ENCODE measurements at places on chromosomes 12 and 14.

- no peaks in the 10 kb centered on the region for H3K4me1 ChIP-seq
- H3K27ac ChIP-seq, result no peak overlapping the region
- no peaks in the 10 kb centered on the region for H3K36me3 ChIP-seq
- H3K4me3 ChIP-seq, result no peak overlapping the region
- H3K27me3 ChIP-seq, result peaks cover 3% of the 10 kb centered on the region
These were observed 147.2 kb downstream of the KSR2 start for GRCh38 chr12:117821480-117822175.

GRCh38 chr12:30219047-30219446 lies 435.3 kb upstream of the TMTC1 start:
- H3K4me3 ChIP-seq, result no peak overlapping the region
- no peaks in the 10 kb centered on the region for H3K36me3 ChIP-seq
- DNase-seq, result no peak
- H3K4me1 ChIP-seq, result no peaks in the 10 kb centered on the region

DNA sequence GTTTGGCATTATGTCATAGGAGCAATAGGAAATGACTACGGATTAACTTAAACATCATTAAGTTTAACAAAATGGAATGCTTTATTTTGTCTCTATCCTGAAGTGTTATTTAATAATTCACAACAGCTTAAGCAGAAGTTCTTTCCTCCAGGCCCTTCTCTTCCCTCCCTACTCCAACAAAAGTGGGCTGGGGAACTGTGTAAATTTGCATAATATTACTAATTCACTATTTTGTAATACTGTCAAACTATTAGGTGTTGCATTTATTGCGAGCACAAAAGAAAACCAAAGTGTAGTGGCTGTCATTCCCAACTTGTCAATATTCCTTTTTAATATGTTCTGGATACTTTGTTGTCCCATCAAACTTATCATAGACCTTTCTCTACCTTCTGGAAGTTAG lies 69.8 kb downstream of the ATG14 start:
- no peak overlapping the region for H3K4me3 ChIP-seq
- no peaks in the 10 kb centered on the region for H3K27me3 ChIP-seq
- no peak for DNase-seq

- H3K4me3 ChIP-seq, result no peak overlapping the region
- H3K4me1 ChIP-seq, result no peaks in the 10 kb centered on the region
- no peaks in the 10 kb centered on the region for H3K27me3 ChIP-seq
- H3K27ac ChIP-seq, result no peak overlapping the region
- no peak for DNase-seq
These were observed 696.3 kb upstream of the USP15 start for GRCh38 chr12:61563665-61564450.

GRCh38 chr14:71737760-71738159 lies 194.5 kb upstream of the RGS6 start:
- H3K4me3 ChIP-seq, result no peak overlapping the region
- no peak for DNase-seq
- H3K27me3 ChIP-seq, result no peaks in the 10 kb centered on the region
- H3K27ac ChIP-seq, result no peak overlapping the region
- H3K4me1 ChIP-seq, result no peaks in the 10 kb centered on the region
- peaks cover 47% of the 10 kb centered on the region for H3K36me3 ChIP-seq

DNA sequence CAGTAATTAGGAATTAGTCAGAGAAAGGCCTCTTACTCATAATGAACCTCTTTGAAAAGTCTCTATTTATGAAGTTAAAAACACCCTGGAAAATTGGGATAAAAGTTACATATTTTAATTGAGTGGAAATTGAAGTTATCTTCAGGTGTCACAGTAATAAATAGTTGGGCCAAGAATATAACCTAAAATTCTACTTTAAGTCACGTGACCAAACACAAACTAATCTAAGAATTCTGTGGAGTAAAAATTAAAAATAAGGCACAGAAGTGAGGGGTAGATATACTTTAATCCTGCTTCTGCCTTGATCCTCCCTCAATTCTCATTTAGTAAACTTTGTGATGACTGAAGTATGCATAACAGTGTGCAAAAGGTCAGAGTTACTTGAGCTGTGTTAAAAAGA lies 226.4 kb downstream of the NAV3 start:
- no peak for DNase-seq
- H3K4me1 ChIP-seq, result no peaks in the 10 kb centered on the region
- H3K4me3 ChIP-seq, result no peak overlapping the region

DNA sequence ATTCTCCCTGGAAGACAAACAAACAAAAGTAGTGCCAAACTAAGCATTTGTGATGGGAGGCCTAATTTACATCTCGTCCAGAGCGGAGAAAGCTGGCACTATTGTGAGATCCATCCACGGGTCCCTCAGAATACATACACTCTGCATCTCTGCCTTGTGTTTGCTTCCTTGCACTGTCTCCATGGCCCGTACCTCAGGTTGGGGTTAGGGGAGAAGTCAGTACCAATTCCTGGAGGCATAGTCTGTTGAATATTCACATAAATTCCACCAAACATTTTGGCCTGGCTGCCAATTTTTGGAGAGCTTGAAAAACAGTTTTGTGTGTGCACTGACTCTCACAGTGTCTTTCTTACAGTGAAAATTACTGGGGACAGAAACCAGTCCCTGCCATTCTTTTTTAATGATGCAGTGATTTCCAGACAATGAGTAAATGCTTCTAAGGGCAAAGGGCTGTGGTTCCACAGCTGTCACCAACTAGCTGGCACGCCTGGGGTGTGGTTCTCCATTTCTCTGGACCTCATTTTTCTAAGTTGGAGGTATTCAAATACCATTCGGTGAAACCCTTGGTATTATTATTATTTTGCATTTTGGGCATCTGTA lies 119.7 kb upstream of the HIF1A start:
- H3K27me3 ChIP-seq, result no peaks in the 10 kb centered on the region
- DNase-seq, result no peak
- H3K36me3 ChIP-seq, result no peaks in the 10 kb centered on the region
- peaks cover 9% of the 10 kb centered on the region for H3K4me1 ChIP-seq
- H3K27ac ChIP-seq, result no peak overlapping the region

- peaks cover 22% of the 10 kb centered on the region for H3K4me1 ChIP-seq
- no peak overlapping the region for H3K4me3 ChIP-seq
- peaks cover 10% of the 10 kb centered on the region for H3K36me3 ChIP-seq
- no peaks in the 10 kb centered on the region for H3K27me3 ChIP-seq
These were observed 6.4 kb downstream of the NDUFA12 start for GRCh38 chr12:94997061-94997460.

DNA sequence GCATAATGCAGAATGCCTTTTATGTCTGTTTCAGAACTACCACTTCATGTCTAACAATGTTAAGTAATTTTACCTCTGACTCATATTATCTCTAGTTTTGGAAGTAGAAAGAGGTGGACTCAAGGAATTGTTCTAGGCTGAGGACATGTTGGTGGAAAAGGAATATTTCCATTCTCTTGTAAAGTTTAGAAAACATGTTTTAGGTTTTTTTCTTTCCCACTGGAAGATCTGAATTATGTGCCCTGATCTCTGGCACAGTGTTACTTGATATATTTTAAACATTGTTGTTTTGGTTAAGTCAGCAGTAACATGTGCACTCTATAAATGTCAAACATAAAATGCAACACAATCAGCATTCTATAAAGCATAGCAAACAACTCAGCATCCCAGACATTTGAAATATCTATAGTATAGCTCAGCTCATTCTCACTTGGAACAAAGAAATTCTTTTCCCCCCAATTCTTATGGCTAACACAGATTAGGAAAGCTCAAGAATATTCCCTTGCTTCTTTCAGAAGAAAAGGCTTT lies 202.3 kb downstream of the STXBP6 start:
- H3K27ac ChIP-seq, result no peak overlapping the region
- H3K36me3 ChIP-seq, result no peaks in the 10 kb centered on the region
- H3K27me3 ChIP-seq, result peaks cover 1% of the 10 kb centered on the region
- DNase-seq, result no peak
- no peak overlapping the region for H3K4me3 ChIP-seq

DNA sequence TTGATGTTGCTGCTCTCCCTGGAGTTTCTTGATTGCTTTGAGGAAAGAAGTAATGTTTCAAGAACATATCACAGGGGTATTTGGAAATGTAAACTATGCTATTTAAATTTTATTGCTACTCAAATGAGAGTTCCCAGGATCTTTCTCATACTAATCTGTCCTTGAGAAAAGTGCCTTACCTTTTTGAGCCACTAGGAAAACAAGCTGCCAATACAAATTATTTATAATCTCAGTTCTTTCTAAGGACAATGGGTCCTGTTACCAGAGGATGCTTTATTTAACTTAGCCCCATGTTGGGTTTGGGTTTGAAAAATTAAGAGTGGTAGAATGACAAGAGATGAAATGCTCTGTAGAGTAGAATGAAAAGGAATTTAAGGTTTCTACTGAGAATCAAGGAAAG lies 258.2 kb upstream of the PRKD1 start:
- no peaks in the 10 kb centered on the region for H3K36me3 ChIP-seq
- H3K4me3 ChIP-seq, result no peak overlapping the region
- H3K27me3 ChIP-seq, result no peaks in the 10 kb centered on the region
- no peak overlapping the region for H3K27ac ChIP-seq

- H3K27me3 ChIP-seq, result no peaks in the 10 kb centered on the region
- peaks cover 5% of the 10 kb centered on the region for H3K36me3 ChIP-seq
- no peak overlapping the region for H3K4me3 ChIP-seq
These were observed 2.6 kb downstream of the NOC4L start for GRCh38 chr12:132146772-132147422.

DNA sequence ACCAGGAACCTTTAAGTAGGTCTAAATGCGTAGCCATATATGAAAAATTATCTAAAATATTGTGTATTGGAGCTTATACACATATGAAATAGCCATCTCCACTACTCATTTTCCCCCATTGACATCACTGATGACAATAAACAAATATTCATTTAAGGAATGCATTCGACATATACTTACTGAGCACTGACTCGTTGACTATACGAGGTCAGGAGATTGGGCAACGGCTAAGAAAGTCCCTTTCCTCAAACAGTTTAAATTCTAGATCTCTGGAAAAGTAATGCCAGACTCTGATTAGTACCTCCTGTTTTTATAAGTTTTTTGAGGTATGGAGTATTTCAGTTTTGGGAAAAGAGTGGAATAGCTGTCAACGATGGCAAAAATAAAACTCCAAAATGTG lies 139.4 kb upstream of the DIO2 start:
- H3K27ac ChIP-seq, result no peak overlapping the region
- no peaks in the 10 kb centered on the region for H3K36me3 ChIP-seq
- H3K4me1 ChIP-seq, result no peaks in the 10 kb centered on the region

DNA sequence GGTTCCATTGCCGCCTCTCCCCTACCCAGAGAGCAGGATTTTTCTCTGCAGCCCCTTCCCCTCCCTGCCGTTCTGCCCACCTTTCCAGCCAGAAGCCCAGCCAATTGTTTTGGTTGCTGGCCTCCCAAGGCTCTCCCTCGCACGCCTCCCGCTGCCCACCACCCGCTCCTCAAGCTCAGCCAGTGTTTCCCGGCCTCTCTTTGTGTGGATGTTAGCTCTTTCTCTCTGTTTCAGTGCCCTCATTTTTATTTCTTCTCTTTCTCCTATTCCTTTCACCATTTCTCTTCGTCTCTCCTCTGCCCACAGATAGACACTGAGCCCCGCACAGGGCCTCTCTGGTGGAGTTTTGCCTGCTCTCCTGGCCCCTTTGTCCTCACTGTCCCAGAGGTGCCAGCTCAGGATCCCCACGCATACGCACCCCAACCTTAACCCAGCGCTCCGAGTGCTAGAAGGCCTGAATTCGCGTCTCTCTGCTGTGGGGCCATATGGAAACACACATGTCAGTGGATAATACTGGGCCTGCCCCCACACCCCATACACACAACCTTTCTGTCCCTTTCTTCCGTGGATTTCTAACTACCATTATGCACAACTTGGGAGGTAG lies 54.9 kb downstream of the SMUG1 start:
- H3K4me1 ChIP-seq, result no peaks in the 10 kb centered on the region
- H3K27me3 ChIP-seq, result peaks cover 2% of the 10 kb centered on the region
- H3K27ac ChIP-seq, result no peak overlapping the region

GRCh38 chr12:16163146-16163545 lies 114.3 kb downstream of the SLC15A5 start:
- H3K27me3 ChIP-seq, result peaks cover 2% of the 10 kb centered on the region
- no peaks in the 10 kb centered on the region for H3K4me1 ChIP-seq
- no peak overlapping the region for H3K27ac ChIP-seq
- H3K36me3 ChIP-seq, result no peaks in the 10 kb centered on the region
- no peak overlapping the region for H3K4me3 ChIP-seq

GRCh38 chr14:89855961-89856656 lies 98.4 kb downstream of the EFCAB11 start:
- peaks cover 7% of the 10 kb centered on the region for H3K36me3 ChIP-seq
- no peaks in the 10 kb centered on the region for H3K27me3 ChIP-seq
- no peak for DNase-seq
- no peak overlapping the region for H3K27ac ChIP-seq
- no peaks in the 10 kb centered on the region for H3K4me1 ChIP-seq

DNA sequence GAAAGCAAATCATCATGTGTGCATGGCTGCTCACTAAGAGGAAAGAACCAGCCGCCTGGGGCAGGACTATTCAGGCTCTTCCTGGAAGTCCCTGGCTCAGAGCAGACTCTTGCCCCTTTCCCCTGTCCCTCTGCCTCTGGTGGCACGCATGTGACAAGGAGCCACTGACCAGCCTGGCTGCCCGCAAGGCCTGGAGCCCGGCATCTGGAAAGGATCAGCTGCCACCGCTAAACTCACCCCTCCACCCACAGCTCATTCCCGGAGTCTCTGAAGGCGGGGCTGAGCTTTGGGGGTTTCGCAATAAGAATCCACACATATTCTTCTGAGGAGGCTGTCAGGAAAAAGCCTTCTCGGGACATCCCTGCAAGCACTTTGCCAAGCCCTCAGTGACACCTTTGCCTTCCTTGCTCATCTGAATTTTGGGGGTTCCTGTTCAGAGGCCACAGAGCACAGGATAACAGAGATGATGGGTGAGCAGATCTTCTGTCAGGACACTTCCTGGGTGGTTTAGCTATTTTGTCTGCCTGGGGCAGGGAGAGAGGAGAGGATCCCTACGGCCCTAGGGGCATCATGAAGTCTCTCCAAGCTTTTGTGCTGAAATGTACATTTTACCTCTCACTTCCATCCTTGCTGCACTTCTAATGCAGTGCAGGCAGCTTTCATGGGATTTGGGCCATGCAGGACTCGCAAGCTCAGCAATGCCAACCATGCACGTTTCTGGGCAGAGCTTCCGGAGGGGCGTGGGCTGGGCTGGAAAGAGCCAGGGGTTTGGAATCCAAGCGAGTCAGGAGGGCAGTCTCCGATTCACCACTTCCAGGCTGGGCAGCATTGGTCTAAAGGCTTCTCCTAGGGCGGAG lies 124.8 kb upstream of the MAP1LC3B2 start:
- H3K27ac ChIP-seq, result no peak overlapping the region
- H3K4me1 ChIP-seq, result peaks cover 8% of the 10 kb centered on the region
- no peak for DNase-seq
- peaks cover 4% of the 10 kb centered on the region for H3K27me3 ChIP-seq

GRCh38 chr12:116552773-116553373 lies 6.3 kb upstream of the MAP1LC3B2 start:
- no peak overlapping the region for H3K4me3 ChIP-seq
- H3K4me1 ChIP-seq, result peaks cover 21% of the 10 kb centered on the region
- H3K27ac ChIP-seq, result no peak overlapping the region
- DNase-seq, result no peak

DNA sequence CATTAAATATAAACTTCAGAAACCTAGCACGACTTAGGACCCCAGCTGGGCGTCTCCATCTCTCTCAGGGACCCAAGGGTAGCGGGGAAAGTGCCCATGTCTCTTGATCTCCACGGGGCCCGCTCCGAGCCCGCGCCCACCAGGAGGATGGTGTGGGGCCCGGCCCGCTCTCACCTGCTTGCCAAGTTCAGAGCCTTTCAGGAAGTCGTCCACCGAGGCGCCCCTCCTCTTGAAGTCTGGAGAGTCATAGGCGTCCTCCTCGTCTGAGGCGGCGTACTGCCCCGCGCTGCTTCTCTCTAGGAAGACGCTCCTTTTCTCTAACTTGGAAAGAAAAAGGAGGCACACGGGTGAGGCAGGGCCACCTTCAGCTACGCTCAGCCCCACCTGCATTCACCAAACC lies 96.9 kb downstream of the PIWIL1 start:
- no peak overlapping the region for H3K27ac ChIP-seq
- H3K36me3 ChIP-seq, result no peaks in the 10 kb centered on the region
- no peaks in the 10 kb centered on the region for H3K4me1 ChIP-seq
- no peak overlapping the region for H3K4me3 ChIP-seq
- DNase-seq, result no peak

All from memory B cell (primary cell).